ENCODE measurements at places on chromosomes 3 and 15.

- no peak for DNase-seq
These were observed 23.0 kb downstream of the IGDCC3 start for GRCh38 chr15:65354835-65355172.

DNA sequence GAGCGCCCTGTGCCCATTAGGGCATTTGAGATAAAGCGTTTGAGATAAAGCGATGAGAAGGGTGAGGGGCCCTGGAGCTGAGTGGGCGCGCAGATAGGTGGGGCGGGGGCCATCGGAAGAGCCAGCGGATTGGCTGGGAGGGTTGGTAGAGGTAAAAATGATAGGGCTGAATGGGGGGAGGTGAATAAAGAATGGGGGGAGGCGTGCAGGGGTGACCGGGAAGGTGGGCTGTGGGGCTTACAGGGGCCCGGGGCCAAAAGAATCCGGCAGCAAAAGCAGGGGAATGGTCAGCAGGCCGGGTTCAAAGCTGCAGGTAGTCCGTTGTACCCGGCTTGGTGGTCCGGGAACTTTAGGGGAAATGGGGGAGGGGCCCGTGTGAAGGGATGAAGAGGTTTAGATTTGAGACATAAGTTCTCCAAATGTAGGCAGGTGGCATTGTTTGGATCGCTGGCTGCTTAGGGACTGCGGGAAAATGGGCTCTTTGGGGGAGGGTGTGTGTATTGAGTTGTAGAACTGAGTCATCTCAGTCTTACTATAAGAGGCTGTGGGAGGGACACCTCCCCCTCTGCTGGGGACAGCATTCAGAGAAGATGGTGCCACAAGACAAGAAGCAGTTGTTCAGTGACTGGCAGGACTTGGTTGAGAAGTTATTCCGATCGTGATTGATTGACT, 610 bp downstream of the ARID3B start:
- DNase-seq = peak; percentile 14

GRCh38 chr3:75049533-75049932, 435.1 kb upstream of the CNTN3 start:
- no peak for DNase-seq

DNA sequence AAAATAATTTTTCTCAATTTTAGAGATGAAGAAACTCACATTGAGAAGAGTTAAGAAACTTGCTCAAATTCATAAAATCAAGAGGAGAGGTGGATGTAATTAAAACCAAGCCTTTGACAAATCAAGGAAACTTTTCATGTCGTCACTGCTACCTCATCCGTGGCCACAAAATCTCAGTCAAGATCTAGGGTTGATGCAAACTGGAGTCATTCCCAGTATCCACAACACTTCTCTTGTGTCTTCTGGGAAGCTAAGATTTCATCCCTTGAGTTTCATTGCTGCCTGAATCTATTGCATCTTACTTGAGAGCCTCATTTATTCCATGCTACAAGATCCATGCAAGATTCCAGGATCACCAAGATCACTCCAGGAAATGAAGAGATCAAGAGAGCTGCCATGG, 5.4 kb upstream of the FBN1 start:
- no peak for DNase-seq

- no peak for DNase-seq
These were observed 50.0 kb downstream of the DNAJB8 start for GRCh38 chr3:128416578-128417211.

- DNase-seq = no peak
These were observed 47.4 kb upstream of the SMAD3 start for GRCh38 chr15:67018026-67018425.

GRCh38 chr3:101513419-101513986, 491 bp upstream of the SENP7 start:
- no peak for DNase-seq

- no peak for DNase-seq
These were observed 275.7 kb downstream of the SHQ1 start for GRCh38 chr3:72572489-72573007.

GRCh38 chr3:71033681-71034220, 549.8 kb downstream of the FOXP1 start:
- no peak for DNase-seq

DNA sequence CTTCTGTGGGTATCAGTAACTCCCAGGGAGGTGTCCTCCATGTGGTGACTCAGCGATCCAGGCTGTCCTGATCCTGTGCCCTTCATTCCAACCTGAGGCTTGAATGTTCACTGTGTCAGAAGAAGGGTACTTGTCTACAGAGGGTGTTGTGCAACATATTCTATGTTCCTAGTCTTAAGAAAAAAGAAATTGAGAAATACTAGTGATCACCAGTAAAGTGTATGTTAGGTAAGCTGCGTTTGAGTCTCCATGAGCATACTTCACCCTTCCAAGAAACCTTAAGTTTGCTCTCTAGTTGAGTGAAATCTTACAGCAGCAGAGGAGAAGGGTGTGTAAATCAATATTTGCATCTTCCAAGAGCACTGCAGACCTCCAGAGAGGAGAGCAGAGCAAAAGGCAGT, 122.2 kb upstream of the SLC24A5 start:
- peak; percentile 27 for DNase-seq

GRCh38 chr3:50441424-50442217, 61.8 kb downstream of the CACNA2D2 start:
- no peak for DNase-seq

DNA sequence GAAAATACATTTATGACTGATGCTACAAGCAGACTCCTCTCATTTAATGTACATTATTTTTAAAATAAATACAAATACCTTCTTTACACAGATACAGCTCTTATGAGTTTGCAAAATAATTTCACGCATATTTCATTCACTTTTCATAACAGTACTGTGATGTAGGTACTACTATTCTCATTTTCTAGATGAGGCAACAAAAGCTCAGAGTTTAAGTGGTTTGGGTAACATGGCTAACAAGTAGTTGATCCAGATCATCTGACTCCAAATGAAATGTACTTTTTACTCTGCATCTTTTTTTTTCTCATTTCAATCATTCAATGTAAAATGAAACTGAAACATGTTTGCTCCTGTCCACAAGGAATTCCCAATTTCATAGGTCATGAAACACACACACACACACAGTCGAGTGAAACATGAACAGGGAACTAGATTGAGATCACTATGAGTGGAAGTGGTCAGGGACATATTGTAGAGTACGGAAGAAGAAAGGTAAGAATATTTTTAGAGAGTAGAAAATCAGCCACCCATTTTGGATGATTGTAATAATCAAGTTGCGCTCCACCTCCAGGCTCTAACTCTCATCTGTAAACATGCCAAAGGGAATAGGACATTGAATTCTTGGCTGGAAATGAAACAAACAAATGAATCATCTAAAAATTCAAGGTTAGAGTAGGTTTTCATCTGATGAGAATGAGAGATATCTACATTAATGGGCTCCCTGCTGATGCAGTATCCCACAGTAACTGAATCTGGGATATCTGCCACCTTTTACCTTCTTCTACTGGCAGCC, 92.4 kb downstream of the CLDN1 start:
- DNase-seq = no peak

- DNase-seq = no peak
These were observed 7.8 kb upstream of the LIPC start for GRCh38 chr15:58423831-58424608.

DNA sequence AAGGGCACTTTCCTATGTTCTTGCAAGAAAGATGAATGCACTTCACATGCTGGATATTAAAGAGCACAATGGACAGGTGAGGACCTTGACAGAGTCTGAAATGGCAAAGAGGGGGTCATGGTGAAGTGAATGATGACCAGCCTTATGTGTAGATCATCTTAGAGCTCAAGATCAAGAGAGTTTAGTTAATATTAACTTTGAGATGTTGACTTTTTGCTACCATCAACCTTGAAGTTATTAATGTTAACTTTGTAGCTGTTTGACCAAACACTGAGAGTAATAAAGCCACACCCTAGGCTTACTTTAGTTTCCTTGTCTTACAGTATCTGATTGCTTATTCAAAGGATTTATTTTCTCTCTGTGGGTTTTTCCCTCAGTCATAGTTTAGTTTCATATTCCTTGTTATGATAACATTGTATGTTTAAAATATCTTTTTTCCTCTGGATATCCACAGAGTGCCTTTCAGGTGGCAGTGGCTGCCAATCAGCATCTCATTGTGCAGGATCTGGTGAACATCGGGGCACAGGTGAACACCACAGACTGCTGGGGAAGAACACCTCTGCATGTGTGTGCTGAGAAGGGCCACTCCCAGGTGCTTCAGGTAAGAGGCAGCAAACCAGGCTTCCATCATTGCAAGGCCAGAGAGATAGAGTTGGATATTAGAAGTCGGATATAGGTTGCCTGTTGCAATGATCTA, 5.4 kb downstream of the NFKBIZ start:
- DNase-seq = no peak

Measured in thyroid gland (tissue), 4 donors.